ENCODE measurements at places on chromosomes 2 and 18.

- no peak for DNase-seq
Observed at GRCh38 chr2:38578832-38579231, 23.9 kb downstream of the HNRNPLL start.

DNA sequence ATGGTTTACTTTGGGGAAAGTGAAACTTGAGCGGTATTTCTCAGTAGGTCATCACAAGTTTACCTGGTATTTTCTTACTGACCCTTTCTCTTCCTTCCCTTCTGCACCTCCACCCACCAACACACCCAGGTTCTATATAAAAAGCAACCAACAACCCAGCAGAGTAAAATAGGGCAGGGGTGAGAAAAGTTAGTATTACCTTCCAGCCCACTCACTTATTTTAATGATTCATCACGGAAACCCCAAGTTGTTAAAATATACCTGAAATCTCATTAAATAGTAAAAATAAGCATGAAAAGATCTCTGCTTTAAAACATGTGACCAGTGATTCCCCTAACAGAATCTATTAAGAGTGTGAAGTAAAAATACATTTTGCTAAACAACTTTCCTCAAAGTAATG, 306.1 kb downstream of the ZEB2 start:
- no peak for DNase-seq

DNA sequence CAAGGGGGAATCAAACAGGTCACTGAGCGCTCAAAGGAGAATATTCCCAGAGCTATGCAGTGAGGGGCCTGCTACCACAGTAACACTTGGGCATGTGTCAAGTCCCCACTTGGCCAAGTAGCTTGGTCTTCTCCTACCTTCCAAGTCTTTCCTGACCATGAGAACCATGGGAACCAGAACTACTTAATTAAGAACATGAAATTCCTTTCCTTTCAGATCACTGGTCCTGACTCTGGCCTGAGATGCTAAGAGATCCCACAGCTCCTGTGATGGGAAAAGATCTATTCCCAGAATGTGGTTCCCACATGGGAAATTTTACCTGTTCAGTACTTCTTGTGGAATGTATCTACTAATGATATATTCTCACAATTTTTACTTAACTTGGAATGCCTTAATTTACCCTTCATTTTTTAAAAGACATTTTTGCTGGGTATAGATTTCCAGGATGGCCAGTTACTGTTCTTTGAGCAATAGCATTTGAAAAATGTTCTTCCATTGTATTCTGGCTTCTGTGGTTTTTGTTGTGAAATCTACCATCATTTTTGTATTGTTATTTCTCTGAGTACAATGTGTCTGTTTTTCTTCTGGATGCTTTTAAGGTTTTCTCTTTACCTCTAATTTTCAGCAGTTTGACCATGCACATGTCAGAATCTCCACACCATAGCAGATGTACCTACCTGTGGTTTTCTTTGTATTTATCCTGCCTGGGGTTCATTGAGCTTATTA, 37.9 kb downstream of the KCNIP3 start:
- no peak for DNase-seq

- DNase-seq, result no peak
Observed at GRCh38 chr2:171018522-171018921, 89.5 kb downstream of the GORASP2 start.

GRCh38 chr2:71600555-71600954, 147.2 kb downstream of the DYSF start:
- DNase-seq, result no peak

- DNase-seq, result no peak
Observed at GRCh38 chr2:15306706-15307105, 254.4 kb downstream of the NBAS start.

GRCh38 chr2:9983401-9984216, 32.1 kb downstream of the GRHL1 start:
- no peak for DNase-seq

DNA sequence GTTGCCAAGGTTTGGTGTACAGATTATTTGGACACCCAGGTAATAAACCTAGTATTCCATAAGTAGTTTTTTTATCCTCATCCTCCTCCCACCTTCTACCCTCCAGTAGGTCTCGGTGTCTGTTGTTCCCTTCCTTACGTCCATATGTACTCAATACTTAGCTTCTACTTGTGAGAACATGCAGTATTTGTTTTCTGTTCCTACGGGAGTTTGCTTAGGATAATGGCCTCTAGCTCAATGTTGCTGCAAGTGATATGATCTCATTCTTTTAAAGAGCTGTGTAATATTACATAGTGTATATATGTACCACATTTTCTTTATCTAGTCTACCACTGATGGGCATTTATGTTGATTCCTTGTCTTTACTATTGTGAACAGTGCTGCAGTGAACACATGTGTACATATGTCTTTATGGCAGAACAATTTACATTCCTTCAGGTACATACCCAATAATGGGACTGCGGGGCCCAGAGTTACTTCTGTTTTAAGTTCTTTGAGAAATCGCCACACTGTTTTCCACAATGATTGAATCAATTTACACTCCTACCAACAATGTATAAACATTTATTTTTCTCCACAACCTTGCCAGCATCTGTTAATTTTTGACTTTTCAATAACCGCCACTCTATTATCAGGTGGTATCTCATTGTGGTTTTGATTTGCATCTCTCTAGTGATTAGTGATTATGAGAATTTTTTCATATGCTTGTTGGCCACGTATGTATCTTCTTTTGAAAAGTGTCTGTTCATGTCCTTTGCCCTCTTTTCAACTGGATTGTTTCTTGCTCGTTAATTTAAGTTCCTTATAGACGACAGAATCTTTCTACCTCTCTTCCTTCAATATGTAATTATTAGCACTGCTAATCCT, 88.0 kb downstream of the MEMO1 start:
- no peak for DNase-seq

DNA sequence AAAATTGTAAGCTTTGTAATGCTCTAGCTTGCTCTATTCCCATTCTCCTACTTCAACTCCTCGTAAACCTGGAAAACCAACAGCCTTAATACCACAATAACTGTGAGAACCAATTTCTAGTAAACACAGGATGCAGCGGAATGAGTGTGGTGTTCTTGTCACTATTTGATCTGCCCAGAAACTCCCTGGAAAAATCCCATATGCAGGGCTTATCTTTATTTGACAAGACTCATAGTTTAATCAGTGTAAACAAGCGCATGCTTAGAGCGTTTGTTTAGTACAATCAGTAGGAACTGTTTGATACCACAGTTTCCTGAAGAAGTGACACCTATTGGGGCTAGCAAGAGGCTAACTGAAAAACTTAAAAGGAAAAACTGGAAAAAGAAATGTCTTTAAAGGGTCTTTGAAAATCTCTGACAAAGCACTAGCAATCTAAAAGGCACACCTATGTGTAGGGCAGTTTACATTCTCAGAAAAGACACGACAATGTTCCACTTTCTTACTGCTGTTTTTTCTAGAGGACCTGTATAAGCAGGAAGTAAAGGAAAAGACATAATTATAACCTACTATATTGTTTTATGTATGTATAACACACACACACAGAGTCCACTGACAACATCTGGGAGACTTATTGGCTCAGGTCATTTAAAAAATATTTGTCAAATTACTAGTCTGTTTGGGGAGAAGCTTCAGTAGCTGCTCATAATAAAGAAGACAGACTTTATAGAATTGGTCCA, 241.4 kb upstream of the KLHL14 start:
- DNase-seq, result no peak

DNA sequence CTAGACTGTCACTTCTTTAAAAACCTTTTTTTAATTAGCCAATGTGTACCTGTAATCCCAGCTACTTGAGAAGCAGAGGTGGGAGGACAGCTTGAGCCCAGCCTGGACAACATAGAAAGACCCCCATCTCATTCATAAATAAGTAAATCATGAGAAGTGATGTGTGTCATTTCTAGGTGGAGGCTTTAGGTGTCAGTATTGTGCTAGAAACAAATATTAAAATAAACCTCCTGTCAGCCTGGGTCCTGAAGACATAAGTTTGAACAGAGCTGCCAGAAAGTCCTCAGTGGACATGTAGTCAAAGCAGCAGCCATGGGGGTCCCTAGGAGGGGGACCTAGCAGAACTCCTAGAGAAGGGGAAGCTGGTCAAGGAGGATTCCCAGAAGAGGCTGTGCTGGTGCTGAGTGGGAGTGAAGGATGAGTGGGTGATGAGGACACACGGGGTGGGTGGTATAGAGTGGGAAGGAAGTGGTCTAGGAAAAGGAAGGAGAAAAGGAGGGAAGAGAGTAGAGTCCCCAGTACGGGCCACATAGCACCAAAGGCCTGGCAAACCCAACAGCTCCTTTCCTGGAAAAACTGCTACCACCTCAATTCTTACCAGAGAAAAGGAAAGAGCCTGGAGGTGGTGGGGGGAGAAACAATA, 316.6 kb upstream of the NCKAP5 start:
- DNase-seq, result no peak
